Renal pelvis (tissue), 12 donors: ENCODE measurements at places on chromosomes 5 and 9. TPM values are rescaled to one million over a fixed set of nuclear protein-coding genes. Genes with fewer than 3 reads are reported as not detected.

- peak; percentile 33 for DNase-seq
These were observed 95.3 kb upstream of the SLC12A2 start for GRCh38 chr5:127988146-127988760.

GPR150 gene
- not detected for polyA plus RNA-seq

DNA sequence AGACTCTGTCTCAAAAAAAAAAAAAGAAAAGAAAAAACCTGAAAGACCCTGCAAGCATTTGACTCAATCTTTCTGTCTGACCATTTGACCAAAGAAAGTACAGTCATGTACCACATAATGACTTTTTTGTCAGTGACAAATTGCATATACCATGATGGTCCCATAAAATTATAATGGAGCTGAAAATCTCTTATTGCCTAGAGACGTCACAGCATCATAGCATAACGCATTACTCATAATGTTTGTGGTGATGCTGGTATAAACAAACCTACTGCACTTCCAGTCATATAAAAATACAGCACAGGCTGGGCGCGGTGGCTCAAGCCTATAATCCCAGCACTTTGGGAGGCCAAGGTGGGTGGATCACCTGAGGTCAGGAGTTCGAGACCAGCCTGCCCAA, 10.5 kb downstream of the ECM2 start:
- DNase-seq, result no peak

GRCh38 chr5:171659896-171660295, 125.7 kb upstream of the SMIM23 start:
- no peak for DNase-seq

FLT4 gene
- 33.7 TPM for polyA plus RNA-seq
